ENCODE measurements at places on chromosomes 12 and 14.

DNA sequence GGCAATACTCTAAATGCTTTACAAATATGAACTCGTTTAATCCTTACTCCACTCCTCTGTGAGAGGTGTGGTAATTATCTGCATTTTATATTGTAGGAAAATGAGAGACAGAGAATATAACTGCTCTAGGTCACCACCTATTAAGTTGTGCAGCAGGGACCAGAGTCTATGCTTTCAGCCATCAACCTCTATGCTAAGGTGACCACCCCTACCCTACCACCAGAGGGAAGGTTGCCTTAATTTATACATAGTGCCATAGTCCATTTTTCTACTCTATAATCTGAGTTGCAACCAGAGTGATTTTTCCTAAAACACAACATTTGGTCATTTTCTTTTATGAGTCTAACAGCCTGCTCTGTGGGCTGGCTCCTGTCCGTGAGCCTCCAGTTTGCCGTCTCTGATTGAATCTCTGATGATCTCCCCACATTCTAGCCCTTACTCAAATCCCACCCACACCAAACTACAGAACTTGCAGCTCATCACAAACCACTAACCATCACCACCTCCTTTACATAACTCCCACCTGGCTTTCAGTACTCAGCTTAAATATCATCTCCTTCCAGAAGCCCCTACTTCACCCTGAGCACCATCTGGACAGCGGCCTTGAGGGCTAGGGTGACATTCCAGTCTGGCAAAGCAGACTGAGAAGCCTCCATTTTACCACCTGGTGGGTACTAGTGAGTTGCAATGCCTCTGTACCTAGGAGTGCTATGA, 126.6 kb downstream of the PPM1H start:
- DNase-seq: no peak

DNA sequence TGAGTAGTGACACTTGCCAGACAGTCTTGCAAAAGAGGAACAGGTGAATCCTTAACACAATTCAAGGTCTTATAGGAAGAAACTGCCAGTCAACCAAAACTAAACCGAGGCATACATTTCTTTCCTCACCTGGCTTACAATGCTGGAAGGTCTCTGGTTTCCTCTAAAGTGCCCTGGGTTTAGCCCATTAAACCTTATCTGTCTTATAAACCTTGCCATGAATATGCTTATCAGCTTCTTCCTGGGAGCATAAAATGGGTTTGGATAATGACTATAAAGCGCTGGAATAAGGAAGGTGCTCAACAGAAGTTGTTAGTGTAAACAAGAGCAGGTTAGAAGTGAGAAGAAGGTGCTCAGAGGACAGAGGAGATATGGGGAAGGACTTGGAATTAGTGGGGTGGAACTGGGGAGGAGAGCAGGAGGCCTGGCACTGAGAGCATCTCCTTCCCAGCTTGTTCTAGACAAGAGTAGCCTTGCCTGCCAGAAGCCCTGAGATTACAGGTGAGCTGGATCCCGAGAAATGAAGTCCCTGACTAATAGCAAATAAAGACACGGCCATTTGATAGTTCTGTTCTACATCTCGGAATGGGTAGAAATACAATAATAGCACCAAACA, 14.1 kb upstream of the GPRC5A start:
- DNase-seq: no peak

DNA sequence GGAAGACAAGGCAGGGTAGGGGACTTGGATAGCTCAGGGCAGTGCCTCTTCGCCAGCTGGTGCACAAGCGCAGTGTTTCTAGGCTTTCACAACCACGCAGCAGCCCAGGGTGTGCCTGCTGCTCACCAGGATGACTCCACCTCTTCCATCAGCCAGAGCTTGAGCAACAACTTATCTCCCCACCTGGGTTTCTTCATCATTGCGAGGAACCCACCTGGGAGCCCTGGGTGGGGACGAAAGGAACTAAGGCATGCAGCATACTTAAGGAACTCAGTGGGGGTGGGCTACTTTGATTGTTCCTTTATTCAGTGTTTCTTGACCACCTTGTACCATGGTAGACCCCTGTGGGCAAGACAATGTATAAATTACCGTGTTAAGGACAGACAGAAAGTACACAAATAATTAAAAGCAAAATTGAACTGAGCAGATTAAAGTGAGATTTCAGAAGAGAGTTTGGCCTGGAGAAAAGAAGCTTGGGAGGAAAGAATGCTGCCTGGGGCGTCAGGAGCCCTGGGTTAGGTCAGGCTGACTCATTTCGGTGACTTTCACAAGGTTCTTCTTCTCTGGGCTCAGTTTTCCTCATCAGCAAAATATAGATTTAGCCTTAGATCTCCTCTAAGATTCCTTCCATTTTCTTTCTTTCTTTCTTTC, 22.9 kb downstream of the KRT18 start:
- no peak for DNase-seq

GRCh38 chr14:102362084-102362483, 606 bp downstream of the CINP start:
- peak; percentile 30 for DNase-seq

GRCh38 chr12:95622879-95623278, 71.6 kb upstream of the USP44 start:
- DNase-seq: no peak

All from activated CD4-positive, alpha-beta T cell treated with anti-CD3 and anti-CD28 coated beads, Interleukin-2, amount 50 U/mL, for 4 hours (primary cell).